Omental fat pad (tissue), 4 donors: ENCODE measurements at places on chromosomes 2 and 18.

- no peak for DNase-seq
These were observed 135.8 kb upstream of the SMAD2 start for GRCh38 chr18:48066225-48066652.

DNA sequence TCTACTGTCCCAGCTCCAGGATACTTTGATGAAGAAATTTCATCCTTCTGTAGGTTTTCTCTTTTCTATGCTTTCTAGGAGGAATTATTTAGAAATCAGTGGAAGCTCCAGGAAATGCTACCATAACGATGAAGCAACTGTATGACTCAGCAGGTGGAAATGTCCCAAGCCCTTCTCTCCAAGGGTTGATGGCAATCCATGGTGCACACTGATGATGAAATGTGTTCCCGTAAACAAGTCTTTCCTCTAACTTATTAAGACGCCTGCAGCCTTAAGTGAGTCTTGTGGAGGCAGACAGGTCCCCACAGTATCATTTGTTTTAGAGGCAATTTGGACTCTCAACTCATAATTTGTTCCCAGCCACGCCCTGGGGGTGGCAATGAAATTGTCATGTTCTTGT, 777.6 kb upstream of the SOX11 start:
- DNase-seq: no peak

- DNase-seq: no peak
These were observed 25.6 kb upstream of the MTA3 start for GRCh38 chr2:42542871-42543270.

GRCh38 chr2:31940920-31941319, 69.9 kb downstream of the MEMO1 start:
- DNase-seq: no peak

DNA sequence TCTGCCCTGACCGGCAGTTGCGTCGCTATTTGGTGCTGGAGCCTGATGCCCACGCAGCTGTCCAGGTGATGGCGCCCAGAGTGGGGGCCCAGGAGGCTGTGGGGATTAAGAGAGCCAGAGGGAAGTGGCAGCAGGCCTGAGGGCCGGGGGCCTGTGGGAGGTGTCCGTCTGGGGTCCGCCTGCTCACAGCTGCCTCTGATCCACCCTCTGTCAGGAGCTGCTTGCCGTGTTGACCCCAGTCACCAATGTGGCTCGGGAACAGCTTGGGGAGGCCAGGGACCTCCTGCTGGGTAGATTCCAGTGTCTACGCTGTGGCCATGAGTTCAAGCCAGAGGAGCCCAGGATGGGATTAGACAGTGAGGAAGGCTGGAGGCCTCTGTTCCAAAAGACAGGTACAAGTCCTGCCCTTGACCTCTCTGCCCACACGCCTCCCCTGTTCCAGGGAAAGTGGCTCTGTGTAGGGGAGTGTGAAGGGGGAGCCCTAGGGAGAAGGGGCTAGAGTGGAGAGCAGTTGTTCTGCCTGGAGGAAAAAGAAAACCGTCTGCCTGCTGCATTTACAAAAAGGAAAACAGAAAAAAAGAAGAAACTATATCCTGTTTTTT, 11.6 kb downstream of the STK11IP start:
- DNase-seq: no peak

GRCh38 chr2:148253685-148254084, 232.8 kb downstream of the MBD5 start:
- no peak for DNase-seq

DNA sequence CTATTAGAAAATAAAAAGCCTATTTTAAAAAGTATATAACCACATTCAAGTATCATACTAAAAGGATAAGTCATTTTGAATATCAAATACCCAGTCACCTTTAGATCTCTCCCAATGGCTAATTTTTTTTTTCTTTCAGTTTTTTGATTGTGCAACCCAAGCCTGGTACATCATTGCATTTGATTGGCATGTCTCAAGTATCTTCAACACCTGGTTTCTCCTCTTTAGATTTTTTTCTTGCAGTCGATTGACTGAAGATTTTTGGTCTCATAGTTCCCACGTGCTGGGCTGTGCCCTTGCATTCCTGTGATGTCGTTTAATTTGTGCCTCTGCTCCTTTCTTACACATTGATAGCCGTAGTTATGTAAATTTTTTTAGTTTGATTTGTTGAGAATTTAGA, 40.7 kb downstream of the ATIC start:
- no peak for DNase-seq

DNA sequence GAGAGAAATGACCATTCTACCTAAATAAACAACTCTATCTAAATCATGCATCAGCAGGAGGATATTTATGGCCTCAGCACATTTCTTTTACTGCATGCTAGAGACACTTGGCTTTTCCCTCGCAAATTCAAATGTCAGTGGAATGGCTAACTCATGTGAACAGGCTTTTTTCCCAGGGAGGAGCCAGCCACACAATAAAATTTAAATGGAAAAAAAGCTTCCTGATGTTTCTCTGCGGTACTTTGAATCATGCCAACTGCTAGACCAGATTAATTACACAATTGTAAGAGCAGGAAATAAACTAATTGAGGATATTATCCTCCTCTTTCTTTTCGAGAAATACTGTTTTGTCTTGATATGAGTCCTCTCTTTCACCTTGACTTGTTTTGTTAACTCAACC, 676.3 kb downstream of the IRS1 start:
- DNase-seq: no peak

GRCh38 chr2:239767021-239767905, 257.9 kb downstream of the NDUFA10 start:
- DNase-seq: no peak

DNA sequence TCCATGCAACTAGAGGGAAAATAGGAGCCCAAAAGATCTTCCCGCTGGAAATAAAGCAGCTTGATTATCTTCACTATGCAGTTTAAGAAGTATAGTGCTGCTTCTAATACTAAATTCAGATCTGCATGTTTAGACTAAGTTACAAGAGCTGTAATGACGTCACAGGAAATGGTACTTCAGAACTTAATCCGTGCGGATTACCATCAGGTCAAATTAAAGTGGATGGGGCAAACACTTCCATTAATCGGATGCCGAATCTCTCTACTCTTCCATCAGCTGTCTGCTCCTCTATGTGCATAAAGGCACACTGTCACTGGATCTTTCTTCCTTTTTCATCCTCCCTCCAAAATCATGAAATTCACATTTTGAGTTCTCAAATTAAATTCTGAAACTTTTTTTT, 52.6 kb downstream of the TRAPPC12 start:
- no peak for DNase-seq

DNA sequence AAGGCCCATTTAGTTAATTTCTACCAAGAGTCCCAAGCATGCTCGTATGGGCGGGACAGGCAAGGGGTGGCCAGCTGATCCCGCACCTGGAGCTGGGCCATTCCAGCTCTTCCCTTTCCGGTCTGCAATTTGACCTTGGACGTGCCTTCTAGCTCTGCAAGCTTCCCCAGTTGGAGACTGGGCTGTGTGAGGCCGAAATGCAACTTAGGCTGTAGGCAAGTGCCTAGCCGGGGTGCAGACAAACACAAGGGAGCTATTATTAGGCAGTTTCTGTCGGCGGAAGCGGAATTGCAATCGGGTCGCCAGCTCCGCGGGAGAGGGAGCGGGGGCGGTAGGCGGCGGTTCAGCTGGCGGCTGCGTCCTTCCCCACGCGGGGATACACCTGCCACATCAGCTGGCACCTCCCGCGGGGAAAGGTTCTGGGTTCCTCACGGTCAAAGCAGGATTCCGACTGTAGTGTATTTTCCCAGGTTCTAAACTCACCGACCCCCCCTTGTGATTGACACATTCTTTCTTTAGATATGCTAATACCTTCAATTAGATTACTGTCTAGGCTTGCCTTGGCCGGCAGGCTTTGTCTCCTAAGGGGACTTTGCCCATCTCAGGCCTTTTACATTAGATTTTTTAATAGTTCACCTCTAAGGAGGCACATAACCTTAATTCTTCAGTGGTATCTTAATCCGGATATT, 17.1 kb upstream of the ZNF532 start:
- no peak for DNase-seq

GRCh38 chr2:120516679-120517314, 170.9 kb downstream of the INHBB start:
- DNase-seq: no peak

- DNase-seq: no peak
These were observed 192.8 kb downstream of the ARHGAP15 start for GRCh38 chr2:143321994-143322393.

GRCh38 chr2:162090109-162090508, 16.1 kb upstream of the DPP4 start:
- no peak for DNase-seq

DNA sequence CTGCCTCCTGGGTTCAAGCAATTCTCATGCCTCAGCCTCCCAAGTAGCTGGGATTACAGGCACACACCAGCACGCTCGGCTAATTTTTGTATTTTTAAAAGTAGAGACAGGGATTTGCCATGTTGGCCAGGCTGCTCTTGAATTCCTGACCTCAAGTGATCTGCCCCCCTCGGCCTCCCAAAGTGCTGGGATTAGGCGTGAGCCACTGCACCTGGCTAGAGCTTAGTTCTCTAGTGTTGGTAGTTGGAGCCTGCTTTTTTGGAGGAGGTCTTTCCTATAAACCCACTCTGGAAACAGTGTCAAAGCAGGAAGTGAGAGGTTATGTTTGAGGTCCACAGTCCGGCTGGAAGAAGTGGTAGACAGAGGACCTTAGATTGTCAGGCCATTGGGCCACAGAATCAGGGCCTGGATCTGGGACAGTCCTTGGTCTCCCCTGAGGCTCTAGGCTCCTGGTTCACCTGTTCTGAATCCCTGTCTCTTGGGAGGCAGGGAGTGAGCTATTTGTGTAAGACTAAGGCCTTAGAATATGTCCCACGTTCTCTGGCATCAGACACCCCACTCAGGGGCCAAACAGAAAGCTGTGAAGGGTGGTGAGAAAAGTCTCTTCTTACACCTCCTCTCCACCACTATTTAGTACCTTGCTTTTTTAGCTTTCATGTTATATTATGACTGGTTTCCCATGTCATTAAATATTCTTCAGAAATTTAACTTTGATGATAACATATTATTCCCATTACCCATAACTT, 34.5 kb downstream of the PCBP1 start:
- peak; percentile 12 for DNase-seq

- no peak for DNase-seq
These were observed 48.4 kb downstream of the UNC50 start for GRCh38 chr2:98656800-98657199.

DNA sequence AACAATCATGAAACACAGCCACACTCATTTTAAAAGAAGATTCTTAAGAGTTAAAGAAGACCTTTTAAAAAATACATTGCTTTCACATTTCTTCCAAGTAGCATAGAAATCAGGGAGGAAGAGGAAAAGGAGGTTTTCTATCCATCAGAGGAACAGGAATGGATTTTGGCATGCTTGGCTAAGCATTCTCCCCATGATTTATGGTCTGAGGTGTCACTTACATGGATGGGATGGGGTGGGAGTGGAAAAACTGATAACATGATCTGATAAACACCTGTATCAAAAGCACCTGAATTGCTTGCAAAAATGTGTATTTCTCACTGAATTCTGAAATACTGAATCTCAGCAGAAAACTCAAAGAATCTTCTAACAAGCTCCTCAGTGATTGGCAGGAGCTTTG, 265.9 kb downstream of the NRXN1 start:
- DNase-seq: no peak

GRCh38 chr2:133496501-133497269, 71.6 kb downstream of the NCKAP5 start:
- DNase-seq: no peak

DNA sequence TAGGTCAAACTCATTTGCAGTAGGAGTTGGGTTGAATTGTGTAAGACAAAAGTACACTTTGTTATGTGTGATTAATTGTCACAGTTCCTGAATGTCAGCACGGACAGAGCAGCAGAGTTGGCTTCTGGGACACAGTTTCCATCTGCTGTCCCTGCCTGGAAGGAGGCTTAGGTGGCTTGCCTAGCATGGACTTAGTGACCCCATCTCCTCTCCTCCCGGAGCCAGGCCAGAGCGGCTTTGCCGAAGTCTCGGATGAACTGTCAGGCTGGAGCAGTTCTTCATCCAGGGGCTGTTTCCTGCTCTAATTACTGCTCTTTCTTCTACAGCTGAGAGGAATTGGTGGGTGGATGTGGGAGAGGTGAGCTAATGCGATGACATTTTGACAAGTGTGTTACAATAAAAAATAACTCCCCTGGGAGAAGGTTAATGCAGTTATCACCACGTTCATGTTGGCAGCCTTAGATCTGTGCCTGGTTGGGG, 102.0 kb downstream of the SH3RF3 start:
- DNase-seq: no peak

GRCh38 chr2:85933753-85934594, 45.2 kb upstream of the ST3GAL5 start:
- no peak for DNase-seq

- DNase-seq: no peak
These were observed 23.1 kb downstream of the KCNG3 start for GRCh38 chr2:42470706-42471105.

- DNase-seq: no peak
These were observed 116.2 kb downstream of the STPG4 start for GRCh38 chr2:47038656-47039488.

DNA sequence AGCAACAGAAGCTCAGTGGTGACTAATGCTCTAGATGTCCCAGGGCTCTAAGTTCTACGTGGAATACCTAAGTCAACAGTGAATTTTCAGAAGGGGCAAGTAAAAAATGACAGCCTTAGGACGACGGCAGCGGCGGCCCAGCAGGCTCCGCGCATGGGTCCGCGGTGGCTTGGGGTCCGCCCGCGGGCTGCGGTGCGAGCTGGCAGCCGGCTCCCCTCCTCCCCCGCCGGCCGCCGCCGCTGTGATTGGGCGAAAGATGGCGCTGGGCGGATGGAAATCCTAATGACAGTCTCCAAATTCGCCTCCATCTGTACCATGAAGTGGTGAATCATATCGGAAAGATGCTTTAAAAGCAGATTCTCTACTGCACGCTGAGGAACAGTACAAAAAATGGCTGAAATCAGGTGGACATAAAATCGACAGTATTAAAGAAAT, 74.7 kb downstream of the HNRNPLL start:
- no peak for DNase-seq

- no peak for DNase-seq
These were observed 16.0 kb downstream of the TET3 start for GRCh38 chr2:74000666-74001065.

DNA sequence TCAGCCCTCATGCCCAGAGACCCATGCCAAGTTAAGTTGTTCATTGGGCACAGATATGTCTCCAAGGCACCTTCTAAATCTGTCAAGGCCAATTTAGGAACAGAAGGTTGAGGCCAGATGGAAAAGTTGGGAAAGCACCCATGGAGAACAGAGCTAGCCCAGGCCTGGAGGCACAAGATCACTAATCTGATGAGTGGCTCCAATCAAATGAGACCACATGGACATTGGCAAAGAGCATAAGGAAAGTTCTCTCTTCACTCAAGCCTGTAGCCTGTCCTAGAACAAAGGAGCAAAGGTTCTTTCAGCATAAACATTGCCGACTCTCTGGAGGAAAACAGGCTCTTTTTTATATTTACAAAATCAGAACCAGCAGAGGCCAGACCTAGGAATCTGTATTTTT, 154.8 kb downstream of the RNF152 start:
- DNase-seq: no peak

GRCh38 chr2:46119453-46119852, 177.8 kb upstream of the EPAS1 start:
- no peak for DNase-seq
